ENCODE measurements at places on chromosomes 5 and 9.

- DNase-seq, result no peak
These were observed 1294.8 kb upstream of the ACO1 start for GRCh38 chr9:31089549-31090221.

DNA sequence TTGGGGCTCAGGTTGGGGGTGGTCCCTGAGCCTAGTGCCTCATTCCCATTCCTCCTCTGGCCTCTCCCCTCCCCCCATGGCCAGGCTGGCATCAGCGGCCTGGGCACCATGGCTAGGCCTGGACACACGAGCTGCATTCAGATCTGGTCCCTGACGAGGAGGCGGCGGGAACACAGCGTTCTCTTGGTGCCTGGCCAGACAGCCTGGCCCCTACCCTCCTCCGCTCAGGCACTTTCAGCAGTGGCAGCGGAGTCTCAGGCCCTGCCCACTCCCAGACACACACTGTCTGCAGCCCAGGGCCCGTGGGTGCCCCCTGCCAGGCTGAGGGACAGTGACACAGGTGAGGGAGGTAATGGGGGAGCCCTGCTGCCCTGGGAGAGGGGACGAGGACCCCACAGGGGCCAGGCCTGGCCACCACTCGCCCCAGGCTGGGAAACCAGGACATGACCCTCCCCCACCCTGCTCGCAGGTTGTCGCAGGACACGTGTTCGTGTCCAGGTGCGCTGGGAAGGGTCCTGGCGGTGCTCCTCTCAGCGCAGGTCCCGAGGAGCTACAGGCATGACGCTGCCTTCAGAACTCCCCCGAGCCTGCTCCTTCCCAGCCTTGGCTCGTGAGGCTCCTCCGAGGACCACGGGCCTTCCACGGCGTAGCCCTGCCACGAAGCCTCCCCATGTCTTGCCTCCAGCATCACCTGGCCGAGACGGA, 19.9 kb upstream of the UBAC1 start:
- no peak for DNase-seq

DNA sequence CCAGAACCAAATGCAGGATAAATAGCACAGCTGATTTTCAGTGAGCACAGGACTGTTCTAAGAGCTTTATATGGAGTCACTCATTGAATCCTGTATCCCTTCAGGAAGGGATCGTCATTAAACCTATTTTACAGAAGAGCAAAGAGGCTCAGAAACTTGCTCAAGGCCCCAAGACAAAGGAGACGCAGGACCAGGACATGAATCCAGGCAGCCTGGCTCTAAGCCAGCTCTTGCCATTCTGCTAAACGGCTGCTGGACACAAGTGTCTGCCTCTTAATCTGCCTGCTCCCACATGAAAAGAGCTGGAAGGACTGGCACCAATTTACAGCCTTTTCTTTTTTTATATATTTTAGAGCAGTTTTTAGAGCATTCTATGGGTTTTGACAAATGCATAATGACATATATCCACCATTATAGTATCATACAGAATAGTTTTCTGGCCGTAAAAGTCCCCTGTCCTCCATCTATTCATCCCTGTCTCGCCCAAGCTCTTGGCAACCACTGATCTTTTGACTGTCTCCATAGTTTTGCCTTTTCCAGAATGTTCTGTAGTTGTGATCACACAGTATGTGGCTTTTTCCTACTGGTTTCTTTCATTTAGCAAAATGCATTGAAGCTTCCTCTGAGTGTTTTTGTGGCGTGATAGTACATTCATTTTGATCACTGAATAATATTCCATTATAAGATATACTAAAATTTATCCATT, 37.5 kb downstream of the RETREG1 start:
- DNase-seq, result no peak

- DNase-seq, result no peak
These were observed 18.0 kb downstream of the KLF4 start for GRCh38 chr9:107471552-107471951.

DNA sequence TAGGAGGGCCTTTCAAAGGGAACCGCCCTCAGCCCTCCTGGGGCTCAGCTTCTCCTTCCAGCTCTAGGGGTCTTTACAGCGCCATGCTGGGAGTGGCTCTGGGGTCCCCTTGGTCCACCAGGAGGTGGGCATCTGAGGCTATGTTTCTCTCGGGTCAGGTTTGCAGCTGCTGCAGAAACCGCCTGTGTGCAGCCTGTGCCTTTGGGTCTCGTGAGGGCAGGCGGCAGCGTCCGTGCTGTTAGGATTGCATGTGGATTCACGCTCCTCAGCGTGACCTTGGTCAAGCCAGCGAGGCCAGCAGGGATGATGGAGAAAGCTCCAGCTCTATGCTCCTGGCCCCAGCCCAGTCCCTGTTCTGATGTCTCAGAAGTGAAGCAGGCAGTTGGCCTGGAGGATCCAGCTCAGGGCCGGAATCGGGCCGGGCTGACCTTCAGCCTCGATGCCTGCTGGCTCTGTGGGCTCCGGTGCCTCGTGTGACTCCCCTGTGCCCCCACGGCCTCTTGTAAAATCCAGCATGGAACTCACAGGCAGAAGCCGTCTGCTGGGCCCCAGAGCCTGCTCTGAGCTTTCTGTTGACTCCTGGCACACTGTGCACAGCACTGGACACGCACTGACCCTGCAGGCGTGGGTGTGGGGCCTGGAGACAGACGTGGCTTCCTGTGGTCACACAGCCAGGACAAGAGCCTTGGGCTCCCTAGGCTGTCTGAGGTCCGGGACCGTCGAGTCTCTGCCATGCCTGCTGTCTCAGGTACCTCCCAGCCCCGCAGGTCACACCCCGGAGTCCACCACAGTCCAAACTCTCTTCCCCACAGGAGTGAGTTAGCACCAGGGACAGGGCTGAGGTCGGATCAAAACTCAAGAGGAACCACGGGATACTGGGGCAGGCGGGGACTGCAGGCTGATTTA, 54.3 kb downstream of the TRIP13 start:
- DNase-seq, result no peak

- peak; percentile 61 for DNase-seq
These were observed 29.0 kb upstream of the CCNG1 start for GRCh38 chr5:163408311-163408923.

DNA sequence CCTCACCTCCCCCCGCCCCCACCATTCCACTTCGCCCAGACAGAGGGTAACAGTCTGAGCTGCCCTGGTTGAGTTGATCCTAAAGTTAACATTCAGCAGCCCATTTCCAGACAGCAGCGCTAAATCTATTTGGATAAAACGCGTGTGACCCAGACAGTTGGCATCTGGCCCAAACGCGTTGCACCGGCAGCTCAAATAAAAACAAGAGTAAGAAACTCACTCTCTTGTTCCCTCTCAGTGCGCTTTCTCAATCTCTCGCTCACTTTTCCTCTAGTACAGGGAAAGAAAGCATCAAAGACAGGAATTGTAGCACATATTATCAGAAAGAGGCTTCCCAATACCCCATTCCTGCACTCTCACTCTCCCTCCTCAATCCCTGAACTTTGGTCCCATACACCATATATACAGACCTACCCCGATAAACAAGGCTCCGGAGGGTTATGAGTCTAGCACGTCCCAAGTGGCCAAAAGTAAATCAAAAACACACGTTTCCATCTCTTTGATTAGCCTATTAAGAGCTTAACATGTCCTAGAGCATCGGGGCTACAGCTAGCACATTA, 1.3 kb downstream of the ADAMTS6 start:
- DNase-seq, result peak; percentile 22

DNA sequence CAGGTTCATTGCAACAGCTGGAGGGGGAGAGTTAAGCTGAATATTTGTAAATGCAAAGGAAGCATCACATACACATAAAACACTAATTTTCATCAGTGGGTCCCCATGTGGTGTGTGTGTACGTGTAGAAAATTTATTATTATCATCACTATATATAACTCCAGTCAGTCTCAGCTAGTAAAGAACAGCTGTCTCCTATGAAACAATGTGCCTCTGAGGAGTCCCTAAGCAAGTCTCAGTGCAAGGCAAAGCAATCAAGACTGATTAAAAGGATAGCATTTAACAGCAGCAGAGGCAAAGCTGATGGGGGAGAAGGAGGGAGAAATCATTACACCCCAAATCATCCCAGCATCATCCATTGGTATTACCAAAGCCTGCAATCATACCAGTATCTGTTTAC, 104.2 kb upstream of the MARCHF11 start:
- DNase-seq, result no peak

DNA sequence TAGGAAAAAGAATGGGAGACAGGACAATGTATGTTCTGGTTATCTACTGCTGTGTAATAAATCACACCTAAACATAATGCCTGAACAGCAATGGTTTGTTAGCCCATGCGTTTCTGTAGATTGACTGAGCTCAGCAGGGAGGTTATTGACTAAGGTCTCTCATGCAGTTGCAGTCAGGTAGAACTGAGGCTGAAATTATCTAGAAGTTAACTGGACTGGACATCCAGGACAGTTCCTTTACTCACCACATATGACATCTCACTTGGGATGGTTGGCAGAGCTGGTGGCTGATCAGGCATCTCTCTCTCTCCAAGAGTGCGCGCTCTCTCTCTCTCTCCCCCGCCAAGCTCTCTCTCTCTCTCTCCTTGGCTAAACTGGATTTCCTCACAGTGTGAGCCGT, 8.9 kb upstream of the FOXB2 start:
- no peak for DNase-seq
